Right ventricle myocardium inferior (tissue), 1 donor: ENCODE measurements at places on chromosomes 1 and 21. TPM values are rescaled to one million over a fixed set of nuclear protein-coding genes. Genes with fewer than 3 reads are reported as not detected.

Gene RAB7B
- total RNA-seq = 1.6 TPM

Gene SLC44A5
- 1.8 TPM for total RNA-seq

Gene ACP6
- total RNA-seq = 8.9 TPM

Gene PRDM2
- total RNA-seq = 33.7 TPM

- DNase-seq = no peak
Measured at GRCh38 chr21:41506611-41507520, 1.1 kb downstream of the TMPRSS2 start.

GRCh38 chr1:225418598-225418997, 9.2 kb downstream of the LBR start:
- DNase-seq = no peak

DNA sequence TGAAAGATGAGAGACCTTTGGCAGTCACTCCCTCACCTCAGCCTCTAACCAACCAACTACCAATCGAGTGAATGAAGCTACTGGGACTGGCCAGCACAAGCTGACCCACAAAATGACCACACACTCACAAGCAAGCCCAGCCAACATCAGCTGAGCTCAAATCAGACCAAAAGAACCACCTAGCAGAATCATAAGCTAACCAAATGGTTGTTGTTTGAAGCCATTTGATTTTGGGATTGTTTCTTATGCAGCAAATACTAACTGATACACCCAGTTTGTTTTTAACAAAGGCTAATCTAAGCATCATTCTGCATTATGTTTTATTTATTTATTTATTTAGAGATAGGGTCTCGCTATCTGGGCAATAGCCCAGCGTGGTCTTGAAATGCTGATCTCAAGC, 310.4 kb downstream of the SETD4 start:
- no peak for DNase-seq

- no peak for DNase-seq
Measured at GRCh38 chr1:85198864-85199263, 2.0 kb downstream of the SYDE2 start.

- no peak for DNase-seq
Measured at GRCh38 chr1:61237659-61238358, 155.4 kb downstream of the NFIA start.
